ENCODE measurements at places on chromosomes 1 and 21.
A peak's percentile ranks its signal among the peaks of the same experiment; 100 is the strongest.

DNA sequence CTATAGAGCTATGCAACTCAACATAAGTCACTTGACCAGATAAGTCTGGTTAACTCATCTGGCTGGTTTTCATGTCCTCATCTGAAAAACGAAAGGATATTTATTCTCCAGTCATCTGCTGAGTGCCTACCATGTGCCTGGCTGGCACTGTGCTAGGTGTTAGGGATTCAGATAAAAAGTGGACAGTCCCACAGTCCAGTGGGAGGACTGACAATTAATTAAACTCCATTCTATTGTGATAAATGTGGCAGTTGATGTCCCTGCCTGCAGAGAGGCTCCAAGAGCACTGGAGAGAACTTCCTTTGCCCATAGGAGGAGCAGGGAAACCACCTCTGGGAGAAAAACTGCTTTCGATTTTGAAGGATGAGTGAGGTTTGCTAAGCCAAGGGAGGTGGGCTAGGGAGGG lies 5.4 kb downstream of the NUAK2 start:
- DNase-seq = no peak

GRCh38 chr1:189678779-189679178 lies 798.9 kb downstream of the BRINP3 start:
- no peak for DNase-seq

DNA sequence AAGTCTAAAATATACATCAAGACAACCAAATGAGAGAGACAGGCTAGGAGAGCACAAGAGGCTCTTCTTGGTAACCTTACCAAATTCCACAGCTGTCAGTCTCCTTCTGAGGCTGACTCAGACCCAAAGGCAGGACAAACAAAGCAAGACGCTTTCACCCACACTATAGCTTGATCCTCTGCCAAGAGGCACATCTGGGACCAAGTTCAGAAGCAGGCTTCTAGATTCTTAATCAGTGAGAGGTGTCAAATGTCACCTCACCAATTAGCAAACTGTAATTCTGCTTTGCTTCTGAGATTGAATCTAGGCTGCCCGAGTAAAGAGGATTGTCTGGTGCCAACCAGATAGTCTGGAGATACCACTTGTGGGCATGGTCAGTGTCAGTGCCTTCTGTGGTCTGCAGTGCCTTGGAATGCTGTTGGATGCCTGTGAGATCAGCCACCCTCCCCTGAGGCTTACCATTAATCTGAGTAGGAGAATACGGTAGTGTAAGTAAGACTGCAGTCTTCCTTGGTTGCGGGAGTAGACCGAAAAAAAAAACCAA lies 151.0 kb downstream of the FMN2 start:
- no peak for DNase-seq

GRCh38 chr1:36857754-36858153 lies 176.6 kb downstream of the GRIK3 start:
- DNase-seq = no peak

DNA sequence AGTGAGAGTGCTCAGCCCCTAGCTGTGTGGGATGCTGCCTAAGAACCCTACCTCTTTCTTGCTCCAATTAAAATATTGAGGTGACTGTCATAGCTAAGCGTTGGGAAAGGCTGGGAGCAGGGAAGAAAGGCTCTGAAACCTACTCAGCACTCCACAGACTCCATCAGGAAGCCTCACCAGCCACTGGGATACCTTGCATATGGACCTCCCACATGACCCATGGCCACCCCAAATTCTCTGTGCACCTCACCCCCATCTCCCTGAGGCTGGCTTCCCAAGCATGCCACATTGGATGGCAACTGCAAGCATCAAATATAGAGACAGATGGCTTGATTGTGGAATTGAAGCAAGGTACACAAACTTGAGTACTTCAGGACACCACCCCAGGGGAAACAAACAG lies 41.8 kb downstream of the FLVCR1 start:
- DNase-seq = no peak

DNA sequence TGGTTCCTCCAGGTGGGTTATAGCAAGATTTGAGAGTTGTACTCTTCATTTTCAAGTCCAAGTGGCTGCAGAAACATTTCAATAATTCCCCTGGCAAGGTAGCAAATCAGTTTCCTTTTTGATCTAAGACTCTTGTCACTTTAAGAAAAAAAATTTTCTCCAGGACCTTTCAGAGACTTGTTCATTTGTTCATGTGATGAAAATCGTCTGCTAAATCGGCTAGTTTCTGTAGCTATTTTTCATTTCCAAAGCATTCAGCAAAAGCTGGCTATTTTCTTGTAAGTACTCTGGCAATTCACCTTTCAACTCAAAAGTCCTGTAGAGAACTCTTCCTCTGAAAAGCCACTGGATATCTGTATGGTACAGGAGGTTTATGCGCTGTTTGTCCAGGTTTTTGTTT lies 93.5 kb downstream of the LTN1 start:
- no peak for DNase-seq

DNA sequence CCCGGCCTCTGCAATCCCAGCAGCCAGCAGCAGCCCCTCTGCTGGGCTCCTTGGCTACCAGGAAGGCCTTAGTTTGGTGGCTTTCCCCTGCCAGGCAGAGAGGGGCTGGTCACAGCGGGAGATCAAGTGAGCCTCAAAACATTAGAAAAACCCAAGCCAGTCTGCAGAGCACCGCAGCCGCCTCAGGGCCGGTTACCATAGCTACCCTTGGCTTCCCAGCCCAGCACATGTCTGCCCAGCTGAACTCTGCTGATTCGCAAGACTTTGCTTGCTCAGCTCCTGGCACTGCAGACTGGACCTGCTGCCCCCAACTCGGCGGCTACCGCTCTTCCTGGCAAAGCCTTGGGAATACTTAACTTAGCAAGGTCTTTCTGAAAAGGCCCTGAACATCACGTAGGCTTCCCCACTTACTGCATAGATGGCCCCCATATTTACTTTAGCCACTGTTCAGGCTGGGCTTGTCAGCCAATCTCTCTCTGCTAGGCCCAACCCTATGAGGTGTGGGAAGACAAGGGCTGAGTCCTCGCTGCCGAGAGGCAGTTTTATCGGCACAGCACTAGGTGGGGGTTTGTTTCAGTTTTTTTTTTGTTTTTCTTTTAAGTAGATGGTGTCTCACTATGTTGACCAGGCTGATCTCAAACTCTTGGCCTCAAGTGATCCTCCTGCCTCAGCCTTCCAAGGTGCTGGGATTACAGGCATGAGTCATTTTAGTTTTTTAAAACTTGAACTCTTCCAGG lies 28.6 kb upstream of the PLEKHG5 start:
- DNase-seq = peak; percentile 42

GRCh38 chr1:22641906-22642636 lies 1.4 kb upstream of the C1QC start:
- peak; percentile 85 for DNase-seq

- no peak for DNase-seq
These were observed 812.3 kb downstream of the PLA2G4A start for GRCh38 chr1:187641015-187641414.

DNA sequence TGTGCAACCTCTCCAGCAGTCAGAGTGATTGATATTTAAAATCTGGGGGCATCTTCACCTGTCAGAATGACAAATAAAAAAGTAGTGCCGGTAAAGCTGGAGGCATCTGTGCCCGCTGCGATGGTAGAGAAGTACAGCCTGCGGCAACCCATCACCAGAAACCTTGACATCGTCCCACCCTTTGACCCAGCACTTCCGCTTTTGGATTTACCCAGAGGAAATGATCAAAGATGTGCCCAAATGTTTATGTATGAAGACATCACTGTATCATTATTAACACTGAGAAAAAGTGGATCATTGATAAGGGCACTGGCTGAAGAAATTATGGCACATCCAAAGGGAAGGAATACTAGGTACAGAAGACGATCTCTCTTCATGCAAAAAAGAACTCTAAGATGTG lies 96.0 kb downstream of the PGBD5 start:
- DNase-seq = no peak

GRCh38 chr1:205786601-205787000 lies 11.3 kb upstream of the RAB29 start:
- peak; percentile 25 for DNase-seq

GRCh38 chr1:175118375-175119367 lies 51.0 kb downstream of the TNN start:
- DNase-seq = no peak

- DNase-seq = no peak
These were observed 225.7 kb downstream of the SIPA1L2 start for GRCh38 chr1:232404227-232404626.

- no peak for DNase-seq
These were observed 1.6 kb upstream of the ROR1 start for GRCh38 chr1:63772201-63772600.

- no peak for DNase-seq
These were observed 407 bp downstream of the WNT4 start for GRCh38 chr1:22142315-22143064.

GRCh38 chr1:234601301-234602017 lies 8.5 kb downstream of the IRF2BP2 start:
- DNase-seq = no peak

- DNase-seq = no peak
These were observed 8.8 kb upstream of the CAMK2N1 start for GRCh38 chr1:20494609-20495311.

DNA sequence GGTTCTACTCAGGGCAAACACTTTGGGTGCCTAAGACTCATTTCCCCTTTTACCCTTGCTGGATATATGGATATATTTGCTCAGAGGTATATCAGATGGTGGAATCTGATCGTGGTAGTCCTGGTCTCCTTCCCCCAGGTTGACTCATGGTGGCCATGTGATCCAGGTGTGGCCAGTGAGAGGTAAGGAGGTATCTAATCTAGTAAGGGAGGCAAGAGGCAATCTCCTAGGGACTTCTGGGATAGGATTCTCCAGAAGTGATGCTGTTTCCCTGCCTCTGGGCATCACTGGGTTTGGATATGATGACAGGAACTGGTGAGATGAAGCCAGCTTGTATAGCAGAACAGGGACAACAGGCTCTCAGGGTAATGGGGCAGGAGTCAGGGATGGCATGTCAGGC lies 8.5 kb upstream of the DENND2D start:
- no peak for DNase-seq

GRCh38 chr1:220369511-220369910 lies 97.3 kb upstream of the RAB3GAP2 start:
- no peak for DNase-seq

GRCh38 chr1:27402349-27402754 lies 9.9 kb downstream of the GPR3 start:
- peak; percentile 83 for DNase-seq

GRCh38 chr21:44907966-44908895 lies 12.5 kb downstream of the ITGB2 start:
- DNase-seq = no peak
